Thyroid gland (tissue), 4 donors: ENCODE measurements at places on chromosomes 3 and 15. TPM values are rescaled to one million over a fixed set of nuclear protein-coding genes. Genes with fewer than 3 reads are reported as not detected.
A peak's percentile ranks its signal among the peaks of the same experiment; 100 is the strongest.

The COL6A5 gene
- not detected for total RNA-seq

- DNase-seq, result no peak
Observed at GRCh38 chr15:40613080-40613479, 19.0 kb downstream of the KNL1 start.

DNA sequence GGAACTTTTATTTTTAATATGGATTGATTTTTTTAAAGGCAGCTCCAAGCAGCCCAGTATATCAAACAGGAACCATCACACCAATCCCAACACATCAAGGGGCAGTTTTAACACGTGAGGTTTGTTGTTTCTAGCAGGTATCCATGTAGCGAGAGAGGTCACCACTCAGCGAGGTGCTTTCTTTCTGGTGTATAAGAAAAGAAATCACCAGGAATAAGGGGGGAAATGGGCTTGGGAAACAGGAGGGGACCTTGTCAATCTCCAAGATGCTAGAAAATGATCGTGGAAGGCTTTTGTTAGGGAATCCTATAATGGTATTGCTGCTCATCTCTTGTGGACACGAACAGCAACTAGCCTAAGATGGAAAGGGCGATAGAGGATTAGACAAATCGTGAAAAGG lies 402.9 kb upstream of the ATP11B start:
- DNase-seq, result no peak

The FANCD2 gene
- total RNA-seq, result 7.9 TPM

The ADGRG7 gene
- not detected for total RNA-seq

GRCh38 chr3:99250821-99251355 lies 349.4 kb upstream of the DCBLD2 start:
- peak; percentile 22 for DNase-seq

DNA sequence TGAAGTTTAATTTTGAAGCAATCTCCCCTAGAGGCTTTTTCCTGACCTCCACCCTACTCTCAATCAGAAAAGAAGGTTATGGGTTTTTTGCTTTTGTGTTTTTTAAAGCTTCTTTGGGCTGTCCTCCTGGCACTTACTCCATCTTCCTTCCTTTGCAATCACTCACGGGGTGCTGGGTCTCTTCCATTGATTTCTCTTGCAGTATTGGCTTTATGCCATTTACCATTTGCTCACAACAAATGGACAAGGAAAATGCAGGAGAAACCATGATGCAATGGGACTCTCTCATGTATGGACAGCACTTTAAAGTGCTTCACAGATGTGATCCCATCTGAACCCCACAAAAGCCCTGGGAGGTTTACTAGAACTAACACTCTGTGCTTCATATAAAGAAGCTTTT lies 57.5 kb downstream of the SST start:
- no peak for DNase-seq

DNA sequence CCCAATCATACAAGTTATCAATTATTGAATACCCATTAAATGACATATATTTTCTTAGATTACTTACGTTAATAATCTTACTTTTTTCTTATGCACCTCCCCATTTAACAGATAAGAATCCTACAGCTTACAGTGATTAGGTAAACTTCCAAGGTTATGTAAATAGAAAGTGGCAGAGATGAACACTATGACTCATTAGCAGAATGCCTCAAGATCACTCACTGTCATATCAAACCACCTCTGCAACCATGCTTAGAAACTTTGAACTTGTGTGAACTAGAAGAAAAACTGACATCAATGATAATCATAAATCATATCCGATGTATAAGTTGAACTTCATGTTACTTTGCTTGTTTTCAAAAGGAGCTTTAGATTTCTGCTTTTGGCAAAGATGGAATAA lies 911.6 kb upstream of the ARPP21 start:
- DNase-seq, result no peak

The GOLGA8J gene
- total RNA-seq, result not detected

- no peak for DNase-seq
Observed at GRCh38 chr3:71152892-71153265, 430.6 kb downstream of the FOXP1 start.

- DNase-seq, result no peak
Observed at GRCh38 chr3:90034038-90034437, 926.6 kb downstream of the EPHA3 start.

The WDR49 gene
- total RNA-seq, result 1.7 TPM

- peak; percentile 49 for DNase-seq
Observed at GRCh38 chr3:45612918-45613602, 18.5 kb downstream of the LIMD1 start.

The CD86 gene
- total RNA-seq, result 2.1 TPM

DNA sequence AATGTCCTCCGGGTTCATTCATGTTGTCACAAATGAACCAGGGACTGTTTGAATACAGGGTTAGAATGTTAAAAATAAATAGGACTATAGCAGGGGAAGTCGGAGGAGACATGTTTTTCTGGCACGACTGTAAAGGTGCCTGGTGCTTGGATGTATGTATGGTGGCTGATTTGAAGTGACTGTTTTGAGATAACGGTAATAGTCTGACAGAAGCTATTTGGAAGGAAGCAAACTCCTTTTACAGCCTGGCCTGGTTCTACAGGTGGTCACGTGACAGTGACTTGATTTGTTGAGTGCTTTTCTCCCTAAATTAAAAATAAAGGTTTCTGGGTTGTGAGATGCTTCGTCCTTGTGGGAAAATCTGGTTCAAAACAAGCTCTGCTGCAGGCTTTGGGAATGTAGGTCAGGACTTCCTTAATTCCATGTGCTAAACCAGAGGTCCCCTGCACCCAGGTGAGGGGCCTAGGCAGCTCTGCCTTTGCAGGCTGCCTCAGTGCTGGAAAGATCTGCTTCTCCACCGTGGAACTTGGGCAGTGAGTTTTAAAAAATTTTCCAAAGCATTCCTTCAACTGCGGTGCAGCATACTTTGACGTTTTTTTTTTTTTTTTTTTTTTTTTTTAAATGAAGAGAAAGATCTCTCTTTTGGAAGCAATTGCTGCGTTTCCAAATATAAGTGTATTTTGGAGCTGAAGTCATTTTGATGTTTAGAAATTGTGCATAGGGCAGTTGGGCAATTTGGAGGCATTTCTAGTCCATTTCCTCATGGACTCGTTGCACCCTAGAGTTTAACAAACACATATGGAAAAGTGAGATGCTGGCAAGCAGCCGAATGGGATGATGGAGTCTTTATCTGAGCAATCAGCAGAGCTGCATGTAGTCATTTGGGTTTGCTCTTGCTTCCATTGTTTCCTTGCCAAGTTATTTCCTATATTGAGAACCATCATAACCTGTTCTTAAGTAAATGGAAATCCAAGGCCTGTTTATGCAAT lies 30.9 kb downstream of the ITPR1 start:
- DNase-seq, result no peak

DNA sequence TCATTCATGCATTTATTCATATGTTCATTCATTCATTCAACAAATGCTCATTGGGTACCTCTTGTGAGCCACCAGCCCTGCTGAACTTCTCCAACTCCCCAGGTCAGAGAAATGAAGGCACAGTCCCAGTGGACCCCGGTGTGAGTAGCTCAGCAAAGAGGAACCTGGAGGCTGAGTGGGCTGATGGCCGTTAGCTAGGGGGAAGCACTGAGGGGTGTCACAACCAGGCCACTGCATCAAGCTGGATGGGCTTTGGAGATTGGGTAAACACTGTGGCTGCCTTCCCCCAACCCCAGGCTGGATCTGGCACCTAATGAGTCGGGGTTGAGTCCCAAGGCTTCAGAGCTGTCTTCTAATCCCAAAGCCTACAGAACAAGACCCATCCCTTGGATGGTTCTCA lies 12.1 kb upstream of the ALAS1 start:
- no peak for DNase-seq

DNA sequence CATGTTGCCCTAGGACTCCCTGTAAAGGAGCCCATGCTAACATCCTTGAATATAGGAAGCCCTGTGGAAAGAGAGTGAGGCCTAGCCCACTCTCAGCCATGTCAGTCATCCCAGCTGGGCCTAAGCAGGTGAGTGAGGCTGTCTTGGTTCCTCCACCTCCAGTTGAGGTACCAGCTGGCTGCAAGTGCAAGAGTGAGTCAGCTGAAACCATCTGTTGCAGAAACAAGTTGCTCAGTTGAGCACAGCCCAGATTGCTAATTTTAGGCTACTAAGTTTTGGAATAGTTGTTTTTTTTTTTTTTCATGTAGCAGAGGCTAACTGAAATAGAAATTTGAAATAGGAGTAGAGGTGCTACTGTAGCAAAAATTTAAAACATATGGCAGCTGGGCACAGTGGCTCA lies 43.7 kb upstream of the ADPGK start:
- no peak for DNase-seq

The KLF13 gene
- 89.2 TPM for total RNA-seq

GRCh38 chr3:23017801-23018200 lies 185.3 kb upstream of the UBE2E2 start:
- no peak for DNase-seq

DNA sequence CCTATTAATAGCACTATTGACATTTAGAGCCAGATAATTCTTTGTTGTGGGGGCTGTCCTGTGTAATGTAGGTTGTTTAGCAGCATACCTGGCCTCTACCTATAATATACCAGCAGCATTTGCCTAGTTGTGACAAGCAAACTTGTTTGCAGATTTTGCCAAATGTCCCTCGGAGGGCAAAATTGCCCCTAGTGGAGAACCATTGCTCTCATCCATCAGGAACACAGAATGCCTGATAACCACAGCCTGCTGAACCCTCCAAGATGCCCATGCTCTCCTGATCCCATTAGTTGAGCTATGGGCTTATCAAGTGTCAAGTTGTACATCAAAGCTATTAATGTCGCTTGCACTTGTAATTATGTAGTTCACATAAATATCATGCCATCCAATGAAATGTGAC lies 15.0 kb upstream of the KBTBD8 start:
- no peak for DNase-seq

The MUC4 gene
- not detected for total RNA-seq

GRCh38 chr15:51380999-51381806 lies 39.7 kb downstream of the GLDN start:
- DNase-seq, result peak; percentile 51

The FSIP1 gene
- 2.5 TPM for total RNA-seq

- DNase-seq, result no peak
Observed at GRCh38 chr3:147669077-147669476, 259.9 kb downstream of the ZIC1 start.

DNA sequence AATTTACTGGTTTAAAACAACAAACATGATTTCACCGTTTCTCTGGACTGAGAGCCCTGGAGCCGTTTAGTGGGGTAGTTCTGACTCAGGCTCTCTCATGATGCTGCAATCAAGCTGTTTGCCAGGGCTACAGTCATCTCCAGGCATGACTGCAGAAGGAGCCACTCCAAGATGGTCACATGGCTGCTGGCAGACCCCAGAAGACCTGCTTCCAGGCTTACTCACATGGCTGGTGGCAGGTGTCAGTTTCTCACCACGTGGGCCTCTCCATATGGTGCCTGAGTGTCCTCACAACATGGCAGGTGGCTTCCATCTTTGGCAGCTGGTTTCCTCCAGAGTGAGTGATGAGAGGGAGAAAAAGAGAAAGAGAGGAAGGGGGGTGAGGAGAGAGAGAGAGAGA lies 378.3 kb upstream of the RGMA start:
- DNase-seq, result no peak

DNA sequence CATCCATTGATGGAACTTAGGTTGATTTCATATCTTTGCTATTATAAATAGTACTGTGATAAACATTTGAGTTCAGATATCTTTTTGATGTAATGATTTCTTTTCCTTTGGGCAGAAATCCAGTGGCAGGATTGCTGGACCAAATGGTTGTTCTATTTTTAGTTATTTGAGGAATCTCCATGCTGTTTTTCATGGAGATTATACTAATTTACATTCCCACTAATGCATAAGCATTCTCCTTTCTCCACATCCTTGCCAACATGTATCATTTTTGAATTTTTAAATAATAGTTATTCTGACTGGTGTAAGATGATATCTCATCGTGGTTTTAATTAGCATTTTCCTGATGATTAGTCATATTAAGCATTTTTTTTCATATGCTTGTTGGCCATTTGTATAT lies 144.0 kb upstream of the SUCLG2 start:
- DNase-seq, result no peak

The CD200R1 gene
- total RNA-seq, result 0.75 TPM

The OIP5 gene
- not detected for total RNA-seq

The CFAP100 gene
- not detected for total RNA-seq

DNA sequence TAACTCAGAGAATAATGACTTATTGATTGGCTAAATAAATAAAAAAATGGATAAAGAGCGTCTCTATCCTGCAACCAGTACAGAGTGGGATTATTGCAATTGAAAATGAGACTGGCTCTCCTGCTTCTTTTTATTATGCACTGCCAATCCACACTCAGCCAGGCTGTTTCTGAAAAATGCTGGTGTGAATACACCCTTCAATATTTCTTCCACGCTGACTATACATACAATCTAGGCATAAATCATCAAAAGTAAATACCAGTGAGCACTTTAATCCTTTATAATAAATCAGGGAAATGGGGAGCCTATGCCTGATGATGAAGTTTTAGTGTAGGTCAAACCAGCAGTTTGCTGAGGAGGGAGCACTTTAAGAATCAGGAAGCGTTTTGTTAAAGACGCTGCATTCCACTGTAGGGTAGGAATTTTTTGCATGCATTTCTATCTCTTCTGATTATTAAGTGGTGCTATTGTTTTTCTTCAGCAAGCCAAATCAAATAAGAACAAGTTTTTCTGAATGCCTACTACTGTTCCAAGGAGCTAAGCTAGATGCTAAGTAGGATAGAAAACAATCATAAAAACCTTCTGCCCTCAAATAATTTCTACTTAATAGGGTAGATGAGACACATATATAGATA lies 781.5 kb downstream of the TBL1XR1 start:
- no peak for DNase-seq

The CCDC13 gene
- 5.2 TPM for total RNA-seq

- DNase-seq, result peak; percentile 62
Observed at GRCh38 chr3:24773798-24774197, 279.1 kb upstream of the THRB start.

DNA sequence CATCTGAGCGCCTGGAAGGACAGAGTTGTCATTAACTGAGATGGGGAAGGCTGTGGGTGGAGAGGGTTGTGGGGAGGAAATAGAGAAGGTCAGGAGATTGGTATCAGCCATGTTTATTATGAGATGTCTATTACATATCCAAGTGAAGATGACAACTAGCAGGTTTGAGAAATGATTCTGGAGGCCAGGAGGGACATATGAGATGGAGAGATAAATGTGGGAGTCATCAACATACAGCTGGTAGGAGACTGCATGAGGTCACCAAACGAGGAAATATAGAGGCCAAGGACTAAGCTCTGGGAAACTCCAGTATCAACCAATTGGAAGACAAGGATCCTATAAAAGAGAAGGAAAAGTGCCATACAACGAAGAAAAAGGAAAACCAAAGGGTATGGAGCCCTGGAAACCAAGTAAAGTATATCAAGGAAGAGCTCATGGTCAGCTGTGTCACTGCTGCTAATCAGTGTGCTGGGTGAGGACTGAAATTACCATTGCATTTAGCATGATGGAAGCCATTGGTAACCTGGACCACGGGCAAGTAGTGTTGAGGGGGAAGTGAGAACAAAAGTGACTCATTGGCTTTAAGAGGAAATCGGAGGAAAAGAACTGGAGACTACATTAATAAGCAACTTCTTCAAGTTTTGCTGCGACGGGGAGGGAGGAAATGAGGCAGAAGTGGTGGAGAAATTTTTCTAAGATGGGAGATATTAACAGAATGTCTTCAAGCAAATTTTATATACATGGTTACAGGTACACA lies 14.0 kb upstream of the UACA start:
- no peak for DNase-seq
